Caudate nucleus (tissue), 63 donors: ENCODE measurements at places on chromosomes 1 and 21.

DNA sequence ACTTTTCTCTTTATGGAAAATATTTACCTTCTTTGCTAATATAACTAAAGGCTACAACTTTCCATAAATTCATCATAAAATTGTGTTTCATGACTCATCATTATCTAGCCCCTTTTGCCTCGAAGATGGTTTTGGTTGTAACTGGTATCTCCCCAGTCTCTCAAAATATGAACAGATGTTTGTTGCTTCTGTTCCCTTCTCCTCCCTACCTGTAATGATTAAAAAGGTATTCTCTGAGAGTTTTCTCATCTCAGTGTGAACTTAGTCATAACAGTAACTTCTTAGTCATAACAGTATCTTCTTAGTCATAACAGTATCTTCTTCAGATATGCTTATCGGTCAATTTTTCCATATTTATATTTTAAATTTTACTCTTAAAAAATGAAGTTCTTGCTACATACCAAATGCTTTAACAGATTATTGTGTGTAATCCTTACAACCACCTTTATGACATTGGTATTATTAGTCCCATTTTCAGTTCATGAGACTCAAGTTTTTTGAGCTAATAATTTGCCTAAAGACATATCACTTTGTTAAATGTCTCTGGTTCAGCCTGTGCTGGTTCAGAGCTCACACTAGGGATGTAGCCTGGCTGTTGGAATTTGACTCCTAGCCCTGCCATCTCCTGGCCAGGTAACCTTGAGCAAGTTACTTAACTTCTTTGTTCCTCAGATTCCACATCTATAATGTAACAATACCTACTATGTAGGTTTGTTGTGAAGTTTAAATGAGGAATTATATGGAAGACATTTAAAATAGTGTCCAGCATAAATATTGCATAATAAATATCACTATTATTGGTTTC lies 32.6 kb downstream of the ATP1B1 start:
- DNase-seq = no peak

DNA sequence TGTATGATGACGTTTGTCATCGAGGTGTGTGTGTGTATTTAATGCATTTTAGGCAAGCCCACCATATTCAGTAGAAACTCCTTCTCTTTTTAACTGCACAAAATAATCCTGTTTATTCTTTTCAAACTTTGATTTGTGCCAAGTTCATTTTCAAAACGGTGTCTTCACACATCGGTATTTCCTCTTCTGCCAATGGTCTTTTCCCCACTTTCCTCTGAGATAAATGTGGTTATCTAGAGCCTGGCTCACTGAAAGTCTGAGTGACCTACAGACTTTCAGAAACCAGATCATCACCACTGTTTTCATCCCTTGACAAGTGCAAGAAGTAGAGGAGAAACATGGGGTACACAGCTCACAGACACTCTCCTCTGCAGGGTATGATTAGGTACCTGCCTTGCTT lies 69.4 kb downstream of the GPATCH2 start:
- no peak for DNase-seq

DNA sequence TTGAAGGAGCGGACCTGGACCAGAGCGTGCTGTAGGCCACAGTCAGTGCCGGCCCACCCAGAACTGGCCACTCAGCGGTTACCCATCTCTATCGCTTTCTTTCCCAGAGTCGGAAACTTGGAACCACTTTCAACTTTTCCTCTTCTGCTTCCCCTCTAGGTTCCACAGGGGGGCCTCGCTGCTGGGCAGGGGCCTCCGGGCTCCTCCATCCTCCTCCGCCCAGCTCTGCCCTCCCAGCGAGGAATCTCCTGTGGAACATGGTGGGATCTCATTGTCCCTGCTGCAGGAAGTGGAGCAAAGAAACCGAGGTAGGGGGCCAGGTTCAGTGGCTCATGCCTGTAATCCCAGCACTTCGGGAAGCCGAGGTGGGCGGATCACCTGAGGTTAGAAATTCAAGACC lies 139.2 kb downstream of the ETS2 start:
- no peak for DNase-seq

DNA sequence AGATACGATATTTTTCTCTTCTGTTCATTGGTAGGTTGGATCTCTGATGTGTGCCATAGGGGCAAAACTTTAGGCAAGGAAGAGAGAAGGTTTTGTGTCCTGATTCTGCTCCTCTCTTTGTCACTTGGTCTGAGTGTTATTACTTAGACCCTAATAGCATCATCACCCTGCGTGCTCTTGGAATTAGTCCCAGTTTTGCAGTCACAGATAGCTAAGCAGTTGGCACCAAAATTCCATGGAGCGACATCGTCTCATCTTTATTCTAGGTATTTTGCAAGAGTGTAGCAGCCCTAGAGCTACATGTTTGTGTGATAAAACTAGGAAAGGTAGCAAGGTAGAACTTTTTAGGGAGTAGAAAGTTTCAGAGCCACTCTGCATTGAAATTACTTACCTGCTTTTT lies 23.8 kb downstream of the PIP5K1A start:
- no peak for DNase-seq

DNA sequence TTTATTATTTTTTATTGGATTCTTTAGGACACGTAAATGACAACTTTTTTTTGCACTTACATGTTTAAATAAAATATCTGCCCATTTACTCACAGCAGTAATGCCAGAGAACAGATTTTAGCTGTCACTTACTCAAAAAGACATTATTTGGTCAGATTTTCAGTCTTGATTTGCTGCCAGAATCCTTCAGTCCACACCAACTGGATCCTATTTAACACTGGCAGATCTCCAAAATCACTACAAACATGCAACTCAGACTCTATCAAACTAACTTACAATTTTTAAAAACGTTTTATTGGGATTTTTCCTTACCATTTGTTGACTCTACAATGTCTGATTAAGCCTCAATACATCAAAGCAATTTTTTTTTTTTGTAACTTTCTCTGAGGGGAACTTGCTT lies 11.1 kb downstream of the ATP6V1G3 start:
- no peak for DNase-seq

GRCh38 chr1:8379513-8380186 lies 61.7 kb downstream of the SLC45A1 start:
- no peak for DNase-seq

- no peak for DNase-seq
Measured at GRCh38 chr1:204288021-204288588, 71.6 kb downstream of the PLEKHA6 start.

- DNase-seq = no peak
Measured at GRCh38 chr1:42340093-42340492, 5.1 kb upstream of the FOXJ3 start.

DNA sequence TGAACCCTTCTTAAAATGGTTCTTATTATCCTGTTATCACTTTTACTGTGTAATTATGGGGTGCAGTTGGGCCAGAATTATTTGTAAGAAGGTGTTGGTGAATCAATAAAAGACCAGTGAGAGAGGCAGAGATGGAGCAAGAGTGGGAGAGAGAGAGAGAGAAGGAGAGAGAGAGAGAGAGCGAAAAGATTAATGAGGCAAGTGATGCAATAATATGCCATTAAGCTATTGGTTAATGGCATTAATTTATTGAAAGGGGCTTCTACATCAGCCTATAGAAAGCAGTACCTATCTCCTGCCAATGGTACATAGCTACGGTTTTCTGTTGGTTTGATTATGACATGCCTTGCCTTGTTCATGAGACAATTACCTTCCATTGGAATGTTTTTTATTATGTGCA lies 388.7 kb downstream of the RPS6KC1 start:
- no peak for DNase-seq

- DNase-seq = no peak
Measured at GRCh38 chr1:11622398-11622797, 31.8 kb downstream of the FBXO2 start.

- no peak for DNase-seq
Measured at GRCh38 chr1:64923294-64923718, 43.0 kb downstream of the JAK1 start.

DNA sequence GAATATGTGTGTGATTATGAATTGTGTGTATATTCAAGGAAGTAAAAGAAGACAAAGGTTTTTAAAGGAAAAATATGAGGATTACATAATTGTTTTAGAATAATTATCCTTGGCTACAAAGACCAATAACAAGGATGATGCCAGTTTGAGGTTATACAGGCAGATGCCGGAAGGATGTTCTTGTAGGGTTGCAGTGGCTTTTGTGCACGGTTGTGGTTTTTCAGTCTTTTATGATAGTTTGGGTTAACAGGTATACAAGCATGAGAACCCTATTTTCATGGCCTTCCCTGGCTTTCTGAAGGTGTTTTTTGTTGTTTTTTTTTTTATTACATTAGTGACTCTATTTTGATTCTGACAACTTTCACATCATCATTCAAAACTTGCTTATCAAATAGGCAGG lies 4.9 kb downstream of the CR2 start:
- no peak for DNase-seq

GRCh38 chr1:214550857-214551435 lies 456 bp downstream of the PTPN14 start:
- DNase-seq = no peak

DNA sequence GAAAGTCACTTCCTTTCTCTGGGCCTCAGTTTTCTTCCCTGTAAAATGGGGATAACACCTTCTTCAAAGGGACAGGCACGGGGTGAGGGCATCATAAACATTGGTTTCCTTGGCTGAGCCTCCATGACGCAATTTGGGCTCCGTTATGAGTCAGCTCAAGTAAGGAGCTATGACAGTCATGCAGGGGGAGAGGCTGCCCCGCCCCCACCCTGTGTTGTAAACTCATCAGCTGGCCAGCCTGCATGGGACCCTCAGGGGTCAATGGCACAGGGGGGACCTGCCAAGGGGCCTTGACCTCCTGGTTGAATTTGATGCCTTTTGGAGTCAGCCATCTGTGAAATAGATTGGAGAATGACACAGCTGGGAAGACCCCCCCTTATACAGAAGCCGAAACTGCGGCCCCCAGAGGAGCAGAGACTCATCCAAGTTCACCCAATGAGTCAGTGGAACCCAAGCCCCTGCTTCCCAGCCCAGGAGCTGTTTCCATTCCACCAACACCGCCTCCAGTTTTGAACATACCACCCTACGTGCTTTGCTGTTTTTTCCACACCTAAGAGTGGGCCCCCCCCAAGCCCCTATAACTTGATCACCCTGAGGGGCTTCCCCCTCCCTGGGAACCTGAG lies 36.8 kb upstream of the RUNX3 start:
- DNase-seq = no peak

DNA sequence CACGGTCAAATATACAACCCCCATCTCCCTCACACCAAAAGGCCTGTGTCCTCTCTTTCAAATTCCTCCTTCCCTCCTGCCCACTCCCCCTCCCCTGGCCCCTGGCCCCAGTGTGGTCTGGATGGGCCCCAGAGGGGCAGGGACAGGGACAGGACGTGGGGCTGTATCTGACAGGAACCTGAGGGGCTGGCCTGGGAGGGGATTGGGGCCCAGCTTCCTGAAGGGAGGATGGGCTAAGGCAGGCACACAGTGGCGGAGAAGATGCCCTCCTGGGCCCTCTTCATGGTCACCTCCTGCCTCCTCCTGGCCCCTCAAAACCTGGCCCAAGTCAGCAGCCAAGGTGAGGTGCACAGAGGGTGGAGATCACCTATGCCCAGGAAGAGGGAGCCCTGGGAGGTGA lies at the start of gene MPL:
Gene MPL, plus strand, starts transcription at position 231 of the 400 bp plus-strand sequence. Its CDS starts 31 bp downstream, at position 262.
- no peak for DNase-seq

GRCh38 chr1:86455073-86455472 lies 13.7 kb upstream of the CLCA1 start:
- no peak for DNase-seq

DNA sequence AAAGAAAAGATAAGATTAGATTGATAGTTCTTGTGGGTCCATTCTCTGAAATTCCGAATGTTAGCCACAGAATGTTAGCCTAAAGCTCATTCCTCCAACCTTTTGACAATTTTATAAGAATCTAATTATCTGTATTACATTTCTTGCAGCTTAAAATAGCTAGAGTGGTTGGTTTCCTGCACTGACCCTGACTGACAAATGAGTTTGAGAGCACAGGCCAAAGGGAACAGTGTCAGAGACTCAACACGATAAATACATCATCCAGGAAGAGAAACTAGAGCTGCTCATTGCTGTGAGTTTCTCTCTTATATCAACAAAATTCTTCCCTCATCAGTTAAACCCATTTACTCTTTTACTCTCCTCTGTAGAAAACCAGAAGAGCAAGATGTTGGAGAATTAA lies 82.1 kb upstream of the PPM1J start:
- DNase-seq = no peak

GRCh38 chr1:17789926-17790325 lies 34.8 kb downstream of the ACTL8 start:
- DNase-seq = no peak

DNA sequence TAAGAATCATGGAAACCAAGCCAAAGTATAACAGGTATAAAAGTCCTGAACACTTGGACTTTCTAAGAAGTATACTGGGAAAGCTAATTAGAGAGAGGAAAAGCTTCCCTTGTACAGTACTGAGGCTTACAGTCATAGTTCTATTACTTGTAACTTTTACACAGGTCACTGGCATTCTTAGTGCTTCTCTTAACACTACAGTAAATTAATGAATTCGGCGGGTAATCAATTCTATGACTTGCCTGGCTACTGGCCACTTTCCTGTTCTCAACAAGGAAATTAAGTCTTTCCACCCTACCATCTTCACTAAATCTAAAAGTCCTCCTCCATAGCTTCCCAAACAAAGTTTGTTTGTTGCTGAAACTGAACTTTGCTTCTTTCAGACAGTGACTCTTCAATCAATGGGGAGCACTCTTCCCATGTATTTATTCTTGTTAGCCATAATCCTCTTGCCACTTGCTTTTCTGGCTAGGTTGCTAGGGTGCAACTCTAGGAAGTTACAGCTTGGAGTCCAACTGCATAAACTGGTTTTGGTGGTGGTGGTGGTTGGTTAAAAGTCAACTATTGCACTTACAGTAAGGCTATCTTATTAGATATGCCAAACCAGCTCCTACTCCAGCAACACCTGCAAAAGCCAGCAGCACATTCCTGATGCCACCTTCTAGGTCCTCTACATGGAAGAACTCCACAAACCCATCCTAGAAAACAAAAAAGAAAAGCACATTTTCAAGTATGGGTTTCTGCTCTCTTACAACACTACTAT lies 2.4 kb downstream of the MCL1 start:
- DNase-seq = no peak

- no peak for DNase-seq
Measured at GRCh38 chr1:113800487-113800886, 11.8 kb downstream of the RSBN1 start.

- peak; percentile 40 for DNase-seq
Measured at GRCh38 chr1:14598498-14599182, at the start of gene KAZN. Gene KAZN (plus strand): TSS chr1:14598685.

DNA sequence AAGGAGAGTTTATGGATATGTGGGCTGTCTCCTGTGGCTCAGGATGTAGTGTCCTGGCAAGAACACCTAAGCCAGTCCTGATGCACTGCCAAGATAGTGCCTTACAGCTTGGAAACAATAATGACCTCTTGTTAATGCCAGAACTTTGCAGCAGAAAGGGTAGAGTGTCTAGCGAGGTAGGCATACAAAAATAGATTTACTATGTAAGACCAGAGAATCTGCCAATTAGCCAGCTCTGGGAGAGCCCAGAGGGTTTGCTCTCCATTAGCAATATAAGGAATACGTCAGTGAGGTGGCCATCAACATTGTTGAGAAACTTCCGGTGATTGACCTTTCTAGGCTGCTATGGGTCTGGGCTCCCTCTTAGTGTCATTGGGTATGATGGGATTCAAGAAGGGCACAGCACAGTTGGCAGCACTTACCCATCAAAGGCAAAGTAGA lies 178.5 kb upstream of the GALNT2 start:
- DNase-seq = no peak
